ENCODE measurements at places on chromosomes 3 and 15.

DNA sequence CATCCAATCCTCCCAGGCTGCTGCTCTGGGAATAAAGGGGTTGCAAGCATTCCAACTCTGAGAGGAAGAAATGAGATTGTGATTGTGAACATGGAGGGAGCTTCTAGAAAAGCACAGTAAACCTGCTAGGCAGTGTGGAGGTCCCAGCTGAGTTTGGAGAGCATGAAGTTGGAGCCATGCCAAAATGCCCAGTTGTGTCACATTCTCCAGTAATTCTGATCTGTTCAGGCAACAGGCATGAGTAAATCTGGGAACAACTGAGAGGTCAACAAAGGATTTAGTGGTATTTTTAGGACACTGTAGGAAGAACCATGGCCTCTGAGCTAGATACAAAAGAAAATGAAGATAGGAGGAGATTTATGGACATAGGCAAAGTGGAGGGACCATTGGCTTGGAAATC, 74.7 kb downstream of the CYP19A1 start:
- no peak for DNase-seq

DNA sequence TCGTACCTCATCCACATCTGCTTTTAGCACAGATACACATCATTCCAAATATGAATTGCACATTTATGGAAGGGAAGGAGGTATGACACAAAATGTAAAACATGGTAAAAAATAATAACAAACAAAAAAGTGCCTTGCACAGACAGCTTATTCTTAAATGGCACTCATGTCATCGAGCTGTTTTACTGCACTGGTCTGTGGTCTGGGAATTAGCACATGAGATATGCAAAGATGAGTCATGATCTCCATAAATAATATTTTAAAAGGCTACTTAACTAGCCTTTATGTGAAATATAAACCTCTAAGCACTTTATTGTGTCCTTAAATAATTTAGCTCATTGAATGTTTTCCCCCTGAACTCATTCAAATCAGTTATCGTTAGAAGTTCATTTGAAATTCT, 142.2 kb upstream of the ZNF385D start:
- no peak for DNase-seq

- DNase-seq: no peak
These were observed 290.1 kb downstream of the MFSD1 start for GRCh38 chr3:159091936-159092335.

- DNase-seq: peak; percentile 85
These were observed 279.1 kb upstream of the THRB start for GRCh38 chr3:24773798-24774197.

- no peak for DNase-seq
These were observed 22.4 kb downstream of the DUOX1 start for GRCh38 chr15:45151998-45152828.

- no peak for DNase-seq
These were observed 89.5 kb downstream of the EOMES start for GRCh38 chr3:27632431-27633223.

- DNase-seq: peak; percentile 54
These were observed 921.0 kb upstream of the ROBO1 start for GRCh38 chr3:80688814-80689213.
